ENCODE measurements at places on chromosomes 2 and 18. TPM values are rescaled to one million over a fixed set of nuclear protein-coding genes. Genes with fewer than 3 reads are reported as not detected.

Gene GBX2
- not detected for polyA plus RNA-seq

Gene RFX8
- polyA plus RNA-seq = 2.3 TPM

- DNase-seq = no peak
Measured at GRCh38 chr2:168338292-168338691, 90.9 kb upstream of the STK39 start.

Gene TMEM185B
- polyA plus RNA-seq = 24.3 TPM

DNA sequence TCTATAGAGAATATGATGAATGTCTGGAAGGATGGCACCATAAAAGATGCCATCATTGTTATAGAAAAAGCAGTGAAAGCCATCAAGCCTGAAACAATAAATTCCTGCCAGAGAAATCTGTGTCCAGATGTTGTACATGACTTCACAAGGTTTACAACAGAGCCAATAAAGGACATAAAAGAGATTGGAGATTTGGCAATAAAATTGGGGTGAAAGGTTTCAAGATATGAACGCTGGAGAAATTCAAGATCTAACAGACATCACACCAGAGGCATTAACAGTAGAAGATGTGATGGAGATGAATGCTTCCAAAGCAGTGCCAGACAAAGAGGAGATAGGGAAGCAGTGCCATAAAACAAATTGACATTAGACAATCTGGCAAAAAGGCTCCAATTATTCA, 518.8 kb upstream of the ACVR2A start:
- DNase-seq = no peak

Gene SPP2
- not detected for polyA plus RNA-seq

Gene CAB39
- polyA plus RNA-seq = 72.7 TPM

Gene CAPN14
- 0.09 TPM for polyA plus RNA-seq

GRCh38 chr2:163471947-163472346, 263.9 kb downstream of the FIGN start:
- DNase-seq = no peak

DNA sequence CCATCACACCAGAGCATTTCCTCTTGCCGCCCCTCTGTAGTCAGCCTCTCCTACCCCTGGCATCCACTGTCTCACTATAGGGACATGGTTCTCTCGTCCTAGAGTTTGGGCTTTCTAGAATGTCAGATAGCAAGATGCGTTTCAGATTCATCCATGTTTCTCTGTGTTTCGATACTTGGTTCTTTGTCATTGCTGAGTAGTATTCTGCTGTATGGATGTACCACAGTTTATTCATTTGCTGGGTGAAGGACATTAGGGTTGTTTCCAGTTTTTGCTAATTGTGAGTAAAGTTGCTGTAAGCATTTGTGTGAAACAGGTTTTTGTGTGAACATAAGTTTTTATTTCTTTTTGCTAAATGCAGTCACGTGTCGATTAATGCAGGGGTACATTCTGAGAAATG, 3.8 kb downstream of the ZNF532 start:
- DNase-seq = no peak

DNA sequence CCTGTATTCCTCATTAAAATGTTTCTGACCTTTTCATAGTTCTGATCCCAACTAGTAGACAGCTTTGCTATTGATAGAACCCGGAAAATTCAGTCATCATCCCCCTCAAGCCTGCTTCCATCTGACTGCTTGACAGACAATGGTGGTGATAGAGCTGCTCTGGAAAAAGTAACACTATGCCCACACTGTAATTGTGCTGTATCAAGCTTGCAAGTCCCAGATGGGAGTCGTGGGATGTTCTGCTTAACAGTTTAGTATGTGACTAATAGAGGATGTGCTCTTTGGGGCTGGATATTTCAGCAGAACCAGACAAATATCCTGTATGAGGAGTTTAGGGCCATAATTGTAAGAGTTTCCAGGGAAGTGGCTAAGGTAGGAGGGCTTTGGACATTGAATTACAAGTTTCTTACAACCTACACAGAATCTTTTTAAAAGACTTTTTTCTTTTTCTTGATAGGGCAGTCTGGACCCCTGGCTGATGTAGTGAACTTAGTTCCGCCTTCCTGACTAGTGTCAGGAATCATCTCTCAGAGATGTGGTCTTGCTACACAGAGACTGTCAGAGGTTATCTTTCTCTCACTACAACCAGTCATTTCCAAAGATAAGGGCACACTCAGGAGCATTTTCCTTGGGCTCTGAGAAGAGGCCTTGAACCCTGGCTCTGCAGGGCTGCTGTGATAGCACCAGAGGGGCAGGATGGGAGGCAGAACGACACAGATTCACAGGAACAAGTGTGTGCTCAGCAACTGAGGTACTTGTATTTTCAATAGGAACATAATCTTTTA, 158.0 kb upstream of the RBMS1 start:
- no peak for DNase-seq

- DNase-seq = no peak
Measured at GRCh38 chr2:186064507-186064906, 325.9 kb downstream of the FSIP2 start.

Gene IL1B
- polyA plus RNA-seq = 2.3 TPM

- peak; percentile 24 for DNase-seq
Measured at GRCh38 chr2:61460163-61460562, 10.7 kb downstream of the USP34 start.

Gene ZSWIM2
- 0.10 TPM for polyA plus RNA-seq

GRCh38 chr2:1170241-1170640, 219.6 kb downstream of the SNTG2 start:
- no peak for DNase-seq

Gene OTOF
- not detected for polyA plus RNA-seq

DNA sequence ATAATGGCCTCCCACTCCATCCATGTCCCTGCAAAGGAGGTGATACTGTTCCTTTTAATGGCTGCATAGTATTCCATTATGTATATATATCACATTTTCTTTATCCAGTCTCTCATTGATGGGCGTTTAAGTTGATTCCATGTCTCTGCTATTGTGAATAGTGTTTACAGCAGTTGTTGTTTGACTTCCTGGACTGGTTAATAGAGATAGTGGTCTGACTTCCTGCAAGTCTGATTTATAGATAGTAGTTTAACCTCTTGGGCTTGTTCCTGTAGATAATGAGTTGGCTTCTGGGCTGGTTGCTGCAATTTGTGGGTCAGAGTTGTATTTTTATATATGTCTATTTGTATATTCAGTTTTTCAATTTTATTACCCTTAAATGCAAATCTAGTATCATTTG, 145.4 kb downstream of the ARL6IP6 start:
- DNase-seq = no peak

DNA sequence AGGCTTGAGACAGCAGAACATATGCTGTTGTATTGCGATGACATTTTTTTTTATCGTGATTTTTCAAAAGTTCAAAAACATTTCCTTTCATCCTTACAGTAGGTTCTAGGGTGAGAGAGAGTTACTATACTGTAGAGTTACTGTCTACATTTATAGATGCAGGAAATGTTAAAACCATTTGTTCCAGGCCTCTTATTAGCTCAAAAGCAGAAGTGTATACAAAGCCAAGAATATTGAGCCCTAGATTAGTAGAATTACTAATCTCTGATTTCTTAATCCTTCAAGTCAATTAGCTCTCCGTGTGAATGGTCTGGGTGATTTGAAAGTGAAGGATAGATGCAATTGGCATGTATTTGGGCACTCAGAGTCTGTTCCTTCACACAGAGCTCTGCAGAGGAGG, 73.1 kb downstream of the MAPRE2 start:
- DNase-seq = no peak

Gene CNTNAP5
- not detected for polyA plus RNA-seq

- DNase-seq = no peak
Measured at GRCh38 chr18:6497543-6497942, 82.8 kb upstream of the L3MBTL4 start.

DNA sequence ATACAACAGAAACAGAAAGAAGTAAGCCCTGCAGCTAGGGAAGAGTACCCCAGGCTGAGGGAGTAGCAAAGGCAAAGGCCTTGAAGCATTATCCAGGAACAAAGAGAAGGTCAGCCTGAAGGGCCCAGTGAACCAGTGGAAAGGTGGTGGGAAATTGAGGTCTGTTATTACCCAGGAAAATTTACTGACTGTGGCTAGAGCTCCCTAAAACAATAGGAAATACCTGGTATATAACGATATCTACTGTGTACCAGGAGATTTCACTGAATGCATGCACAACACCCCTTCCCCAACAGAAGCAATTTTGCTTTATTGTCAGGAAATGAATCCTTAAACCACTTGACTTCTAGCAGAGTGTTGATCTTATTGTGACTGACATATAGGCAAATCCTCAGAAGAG, 365.3 kb downstream of the ERBB4 start:
- no peak for DNase-seq

DNA sequence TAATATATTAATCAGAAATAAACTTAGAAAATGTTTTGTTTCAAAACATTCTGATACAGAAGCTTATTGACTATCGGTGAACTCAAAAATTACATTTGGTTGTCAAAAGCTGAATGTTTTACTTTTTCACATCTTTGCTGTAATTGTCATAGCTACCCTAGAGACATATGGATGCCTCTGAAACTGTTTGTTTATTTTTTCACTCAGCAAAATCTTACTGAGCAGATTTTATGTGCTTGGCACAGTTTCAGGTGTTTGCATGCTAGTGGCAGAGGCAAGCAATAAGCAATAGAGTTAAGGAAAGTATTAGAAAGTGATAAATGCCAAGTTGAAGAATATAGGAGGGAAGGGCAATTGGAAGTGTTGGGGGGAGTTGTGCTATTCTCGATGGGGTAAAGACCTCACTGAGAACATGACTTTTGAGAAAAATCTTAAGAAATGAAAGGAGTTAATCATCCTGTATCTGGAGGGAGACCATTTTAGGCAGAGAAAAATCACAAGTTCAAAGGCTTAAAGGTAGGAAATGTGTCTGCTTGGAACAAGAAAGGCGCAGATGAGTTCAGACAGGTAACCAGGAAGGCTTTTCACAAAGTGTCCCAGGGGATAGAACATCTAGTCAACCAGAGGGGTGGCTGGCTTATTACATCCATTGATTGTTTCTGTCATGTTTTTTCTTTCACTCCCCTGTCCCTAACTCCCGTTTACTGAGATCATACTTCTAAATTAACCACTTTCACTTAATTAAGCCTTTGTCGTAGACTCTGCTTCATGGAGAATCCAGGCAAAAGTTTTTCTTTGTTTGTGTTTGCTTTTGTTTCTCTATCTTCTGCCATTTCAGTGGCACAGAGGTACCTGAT, 27.2 kb upstream of the COBLL1 start:
- DNase-seq = no peak

Gene ACMSD
- polyA plus RNA-seq = not detected

GRCh38 chr2:217349251-217349650, 489.4 kb upstream of the TNP1 start:
- no peak for DNase-seq

Gene MCM6
- 22.8 TPM for polyA plus RNA-seq

- peak; percentile 26 for DNase-seq
Measured at GRCh38 chr2:58918141-58918540, 677.0 kb upstream of the FANCL start.

Gene SPTBN1
- 56.6 TPM for polyA plus RNA-seq

- no peak for DNase-seq
Measured at GRCh38 chr2:207481924-207482323, 47.8 kb upstream of the CREB1 start.

DNA sequence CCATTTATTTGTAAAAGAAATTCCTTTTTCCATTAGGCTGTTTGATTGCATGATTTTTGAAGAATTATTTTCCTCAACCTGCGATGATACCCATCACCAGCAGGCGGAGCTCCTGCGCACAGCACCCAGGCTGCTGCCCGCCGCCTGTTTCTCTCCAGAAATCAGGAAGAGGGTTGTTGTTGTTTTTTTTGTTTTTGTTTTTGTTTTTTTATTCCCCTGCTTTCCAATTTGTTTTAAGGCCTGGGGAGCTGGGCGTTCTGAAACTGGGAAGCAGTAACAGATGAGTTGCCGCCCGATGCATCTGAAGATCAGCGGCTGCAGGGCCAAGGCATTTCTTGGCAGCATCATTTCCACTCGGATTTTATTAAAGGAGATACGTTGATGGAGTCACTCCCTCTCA, 132.1 kb downstream of the MBP start:
- no peak for DNase-seq

Gene MAP3K19
- not detected for polyA plus RNA-seq

Gene PAIP2B
- polyA plus RNA-seq = 0.24 TPM

Gene HJURP
- polyA plus RNA-seq = 12.2 TPM

DNA sequence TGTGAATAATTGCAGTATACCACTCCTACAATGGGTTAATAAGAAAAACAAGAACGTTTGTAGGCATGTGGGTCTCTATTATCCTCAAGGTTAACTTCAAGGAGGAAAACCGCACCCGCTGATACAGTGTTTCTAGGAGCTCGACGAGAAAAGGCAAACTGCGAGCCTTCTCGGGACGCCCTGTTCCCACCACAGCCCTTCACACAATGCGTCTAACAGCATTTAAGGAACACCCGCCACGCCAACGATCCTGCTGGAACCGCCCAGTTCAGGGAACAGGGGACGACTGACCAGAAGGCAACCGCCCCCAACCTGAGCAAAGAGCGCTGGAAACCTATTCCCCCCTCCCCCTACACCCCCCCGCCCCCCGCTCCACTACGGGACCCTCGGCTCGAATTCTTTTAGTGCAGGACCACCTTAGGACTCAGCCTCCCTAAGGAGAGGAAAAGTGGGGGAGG, 710 bp upstream of the TMSB10 start:
- no peak for DNase-seq

- DNase-seq = no peak
Measured at GRCh38 chr2:172296267-172297046, 130.9 kb upstream of the ITGA6 start.

Gene TCF23
- polyA plus RNA-seq = not detected

DNA sequence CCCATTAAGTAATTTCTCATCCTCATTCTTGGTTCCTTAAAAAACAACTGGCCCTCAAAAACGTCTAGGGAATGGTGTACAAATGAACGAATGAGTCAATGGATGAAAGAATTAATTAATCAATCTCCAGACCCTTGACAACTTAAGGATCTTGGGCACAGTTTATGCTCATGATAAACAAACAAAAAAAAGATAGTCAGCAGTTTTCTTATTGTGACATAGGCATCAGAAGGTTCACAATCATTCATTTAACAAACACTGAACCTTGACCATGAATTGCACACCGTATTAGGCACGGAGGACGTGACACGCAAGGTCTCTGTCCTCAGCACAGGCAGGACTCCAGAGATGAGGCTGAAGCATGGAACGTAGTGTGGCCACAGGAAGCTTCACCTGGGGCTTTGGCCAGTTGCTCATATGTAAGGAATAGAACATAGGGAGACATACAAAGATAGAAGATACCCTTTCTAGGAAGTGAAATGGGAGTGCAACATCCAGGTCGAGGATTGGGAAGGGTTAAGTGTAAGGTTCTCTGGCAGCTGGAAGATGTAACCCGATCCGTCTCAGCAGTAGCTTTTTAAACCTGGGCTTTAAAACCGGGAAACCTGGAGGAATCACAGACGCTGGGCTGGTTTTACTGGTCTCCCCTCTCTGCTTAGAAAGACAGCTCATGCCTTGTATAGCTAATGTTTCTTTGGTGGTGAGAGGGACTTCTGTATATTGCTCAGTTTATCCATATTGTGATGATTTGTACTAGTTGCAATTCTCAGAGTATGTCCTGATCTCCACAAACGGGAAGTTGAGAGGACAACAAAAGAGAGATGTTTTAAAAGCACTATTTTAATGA, 8.9 kb upstream of the LTBP1 start:
- no peak for DNase-seq

GRCh38 chr2:233996000-233996399, 54.5 kb upstream of the SPP2 start:
- no peak for DNase-seq

- DNase-seq = no peak
Measured at GRCh38 chr2:98188351-98189046, 101.5 kb downstream of the VWA3B start.

Gene BMP10
- polyA plus RNA-seq = not detected

- no peak for DNase-seq
Measured at GRCh38 chr18:23501626-23502025, 1.7 kb upstream of the RMC1 start.

Data from AG04450 (cell line).